ENCODE measurements at places on chromosomes 5 and 9. TPM values are rescaled to one million over a fixed set of nuclear protein-coding genes. Genes with fewer than 3 reads are reported as not detected.

RNF224 gene
- total RNA-seq: not detected

RGS7BP gene
- total RNA-seq: not detected

ERCC8 gene
- total RNA-seq: 21.4 TPM

ANKS6 gene
- 25.6 TPM for total RNA-seq

NSMF gene
- total RNA-seq: 16.9 TPM

SARDH gene
- 13.7 TPM for total RNA-seq

KCNV2 gene
- not detected for total RNA-seq

GPRIN1 gene
- total RNA-seq: 9.8 TPM

CER1 gene
- total RNA-seq: not detected

GDNF gene
- total RNA-seq: 0.25 TPM

IL7R gene
- total RNA-seq: 4.9 TPM

AQP3 gene
- 0.89 TPM for total RNA-seq

Measured in uterine smooth muscle cell (primary cell).